ENCODE measurements at places on chromosomes 6 and 20.

DNA sequence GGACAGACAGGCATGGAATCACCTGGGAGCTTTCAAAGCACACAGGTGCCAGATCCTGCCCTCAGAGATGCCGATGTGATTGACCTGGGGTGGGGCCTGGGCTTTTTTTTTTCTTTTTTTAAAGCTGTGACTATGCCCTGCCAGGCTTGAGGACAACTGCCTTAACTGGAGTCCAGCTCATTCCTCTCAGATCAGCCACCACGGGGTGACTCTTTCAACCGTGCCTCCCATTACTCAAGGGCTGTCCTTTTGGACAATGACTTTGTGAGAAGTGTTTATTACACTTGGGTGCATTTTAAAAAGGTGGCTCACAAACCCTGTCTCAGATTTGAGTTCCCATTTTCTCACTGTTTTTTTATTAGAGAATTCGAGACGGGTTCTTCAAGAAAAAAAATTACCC lies 57.1 kb upstream of the RALY start:
- DNase-seq: no peak

DNA sequence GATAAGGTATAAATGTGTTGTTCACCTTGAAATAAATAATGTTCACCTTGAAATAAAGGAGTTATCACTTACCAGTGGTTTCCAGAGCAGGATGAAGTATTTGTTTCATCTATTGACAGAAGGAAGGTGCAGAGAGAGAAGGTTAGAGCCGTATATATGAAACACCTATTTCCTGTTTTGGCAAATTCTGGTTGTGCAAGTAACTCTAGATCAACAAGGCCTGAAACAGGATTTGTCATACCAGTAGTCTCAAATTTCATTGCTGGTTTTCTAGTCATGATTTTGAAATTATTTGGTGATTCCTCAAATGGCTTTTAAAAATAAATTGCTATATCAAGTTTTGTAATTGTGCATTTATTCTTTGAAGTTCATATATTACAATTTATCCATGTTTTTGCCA lies at the start of gene CRISP3:
CRISP3 (minus strand) TSS at position 130 of the 400 bp plus-strand sequence; CDS start at position 109, 21 bp downstream.
- DNase-seq: peak; percentile 67

DNA sequence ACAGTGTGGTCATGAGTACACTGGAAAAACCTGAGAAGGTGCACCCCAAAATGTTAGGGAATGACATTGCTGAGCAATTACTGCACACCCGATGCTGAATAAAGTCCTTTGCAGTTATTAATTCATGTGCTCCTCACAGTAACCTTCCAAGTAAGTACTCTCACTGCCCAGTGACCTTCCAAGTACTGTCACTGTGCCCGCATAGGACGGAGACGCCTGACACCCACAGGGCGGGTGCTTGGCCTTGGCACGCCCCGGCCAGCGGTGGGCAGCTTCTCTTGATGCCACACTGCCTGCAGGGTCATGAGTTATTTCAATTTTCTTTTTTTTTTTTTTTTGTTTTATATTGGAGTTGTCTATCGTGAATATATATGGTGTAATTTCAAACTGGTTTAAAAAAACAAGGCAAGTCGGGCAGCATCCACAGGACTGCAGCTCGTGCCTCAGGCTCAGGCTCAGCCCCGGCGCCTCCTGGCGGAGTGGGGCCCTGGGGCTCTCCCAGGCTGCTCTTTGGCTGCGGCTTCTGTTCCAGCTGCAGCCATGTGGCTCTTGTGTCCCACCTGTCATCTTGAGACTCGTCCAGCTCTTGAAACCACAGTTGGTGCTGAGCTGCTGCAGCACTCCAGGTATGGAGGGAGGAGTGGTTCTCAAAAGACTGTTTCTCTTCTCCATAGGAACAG lies 27.0 kb downstream of the PNLDC1 start:
- no peak for DNase-seq

GRCh38 chr6:127117979-127118297 lies 533 bp upstream of the RSPO3 start:
- no peak for DNase-seq

Data from epithelial cell of esophagus (primary cell).